Foreskin melanocyte (primary cell): ENCODE measurements at places on chromosomes 5 and 9.

DNA sequence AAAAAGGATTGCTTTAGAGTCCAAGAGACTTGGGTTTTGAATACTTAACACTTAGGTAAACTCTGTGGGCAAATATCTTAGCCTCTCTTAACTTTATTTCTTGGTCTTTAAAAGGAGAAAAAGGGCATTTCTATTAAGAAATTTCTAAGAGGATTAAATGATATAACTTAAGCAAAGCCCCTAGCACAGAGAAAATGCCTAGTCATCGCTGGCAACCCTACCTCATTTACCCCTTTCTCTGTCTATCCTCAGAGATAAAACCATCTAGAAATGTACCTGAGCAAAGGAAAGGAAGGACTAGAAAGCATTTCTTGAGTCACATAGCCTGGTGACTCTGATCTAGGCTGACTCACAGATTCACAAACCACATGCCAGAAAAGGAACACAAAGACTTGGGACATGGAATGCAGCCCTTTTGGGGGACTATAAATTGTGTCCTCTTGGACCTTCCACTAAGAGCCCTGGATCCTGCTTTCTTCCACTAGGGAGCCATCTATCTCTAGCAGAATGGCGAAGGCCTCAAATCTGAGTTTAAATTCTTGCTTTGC lies 120.6 kb downstream of the FOXD1 start:
- no peak for DNase-seq

DNA sequence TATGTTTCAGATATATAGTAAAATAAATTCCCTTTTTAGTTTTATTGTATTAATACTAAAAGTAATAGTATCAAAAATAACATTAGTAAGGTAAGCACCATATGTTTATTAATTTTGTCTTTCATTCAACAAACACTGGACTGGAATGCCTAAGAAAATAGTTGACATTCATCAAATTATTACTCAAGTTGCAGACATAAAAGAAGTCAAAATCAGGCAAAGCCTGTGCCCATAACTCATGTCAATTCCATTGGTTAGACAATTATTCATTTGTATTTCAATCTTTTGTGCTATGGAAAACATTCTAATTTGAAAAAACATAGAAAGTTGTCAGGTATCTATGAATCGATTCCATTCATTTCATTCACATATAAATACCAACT lies 158.9 kb downstream of the CEMIP2 start:
- DNase-seq: no peak

DNA sequence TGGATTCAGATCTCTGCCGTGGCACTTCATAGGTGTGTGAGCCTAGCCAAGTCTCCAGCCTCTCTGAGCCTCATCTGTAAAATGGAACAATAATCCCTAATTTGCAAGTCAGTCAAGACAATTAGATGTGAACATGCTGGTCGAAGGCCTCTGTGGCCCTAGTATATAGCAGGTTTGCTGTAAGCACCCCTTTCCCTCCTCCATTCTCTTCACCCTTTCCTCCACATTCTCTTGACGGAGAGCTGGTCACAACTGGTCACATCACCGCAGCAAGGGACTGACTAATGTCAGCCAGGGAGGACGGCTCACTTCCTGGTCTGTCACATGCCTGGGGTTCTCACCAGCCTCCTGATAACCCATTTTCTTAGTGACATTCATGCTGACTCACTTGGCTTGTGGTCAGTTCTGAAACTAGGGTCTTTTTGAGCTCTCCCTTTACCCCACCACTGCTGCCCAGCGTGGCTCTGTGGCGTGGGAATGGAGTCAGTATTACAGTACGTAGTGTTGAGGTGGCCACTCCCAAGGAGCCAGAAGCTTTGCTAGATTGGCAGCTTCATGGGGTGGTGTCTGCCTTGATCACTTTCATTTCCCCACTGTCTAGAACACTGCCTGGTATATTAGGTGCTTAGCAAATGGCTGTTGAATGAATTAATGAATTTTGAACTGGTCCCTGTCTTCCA lies 47.8 kb downstream of the ERGIC1 start:
- DNase-seq: peak; percentile 24

GRCh38 chr9:110179734-110180133 lies 28.2 kb downstream of the C9orf152 start:
- no peak for DNase-seq

- DNase-seq: no peak
Observed at GRCh38 chr9:122159925-122160246, 178 bp downstream of the MORN5 start.

GRCh38 chr5:23840083-23840482 lies 332.7 kb downstream of the PRDM9 start:
- no peak for DNase-seq

DNA sequence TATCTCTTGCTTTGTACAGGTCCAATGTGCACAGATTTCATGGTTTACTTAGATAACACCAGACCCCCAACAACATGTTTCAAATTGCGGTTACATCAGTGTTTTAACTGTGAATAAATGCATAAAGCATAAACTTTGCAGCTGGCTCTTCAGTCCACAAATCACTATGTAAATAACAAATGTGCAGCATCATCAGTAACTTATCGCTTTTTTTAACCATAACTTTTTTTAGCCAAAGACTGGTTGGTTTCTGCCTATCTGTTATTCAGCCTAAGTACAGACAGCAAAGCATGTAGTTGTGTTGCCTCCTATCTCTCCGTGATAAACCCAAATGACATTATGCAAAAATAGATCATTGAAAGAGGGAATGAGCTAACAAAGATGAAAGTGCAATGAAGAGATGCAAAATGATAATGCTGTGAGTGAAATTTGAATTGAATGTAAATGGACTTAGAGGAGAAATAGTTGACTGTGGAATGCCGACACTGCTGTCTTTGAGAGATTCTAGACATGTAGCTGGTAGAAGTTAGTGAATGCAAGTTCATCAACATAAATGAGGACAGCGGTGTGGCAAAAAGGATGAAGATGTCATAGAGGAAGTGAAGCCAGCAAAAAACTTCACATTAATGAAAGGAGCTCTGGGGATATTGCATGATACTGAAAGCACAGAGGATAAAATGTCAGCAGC lies 108.8 kb downstream of the PDE8B start:
- no peak for DNase-seq

DNA sequence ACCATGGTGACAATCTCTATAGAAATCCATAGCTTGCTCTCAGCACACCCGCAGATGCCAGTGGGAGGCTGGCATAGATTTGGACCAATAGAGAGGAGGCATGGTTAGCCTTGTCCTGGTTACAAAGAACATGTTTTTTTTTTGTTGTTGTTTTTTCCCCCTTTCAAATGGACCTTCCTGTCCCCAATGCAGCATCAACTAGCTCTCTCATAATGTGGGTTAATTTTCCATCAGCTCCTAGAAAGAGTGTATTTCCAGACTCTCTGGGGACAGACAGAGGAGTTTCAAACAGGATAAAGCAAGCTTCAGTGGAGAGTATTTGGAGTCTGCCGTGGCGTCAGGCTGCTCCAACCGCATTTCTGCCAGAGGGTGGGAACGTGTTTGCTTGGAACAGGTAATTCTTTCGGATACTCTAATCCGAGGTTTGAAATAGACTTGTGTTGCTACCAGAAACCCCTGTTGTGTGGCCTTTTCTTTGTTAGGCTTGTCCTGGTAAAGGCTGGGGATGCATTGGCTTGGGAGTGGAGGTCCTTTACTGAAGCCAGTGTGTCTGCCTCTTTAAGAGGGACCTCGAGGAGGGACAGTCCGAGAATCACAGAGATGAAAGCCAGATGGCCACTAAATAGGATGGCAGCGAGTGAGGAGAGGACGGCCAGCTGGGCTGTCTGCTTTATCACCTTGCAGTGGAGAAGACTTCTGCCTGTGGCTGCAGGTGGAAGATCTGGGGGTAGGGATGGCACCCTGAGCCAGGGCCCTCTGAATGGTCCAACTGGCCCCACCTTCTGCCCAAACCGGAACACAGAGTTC lies 130.5 kb upstream of the CPEB4 start:
- no peak for DNase-seq

DNA sequence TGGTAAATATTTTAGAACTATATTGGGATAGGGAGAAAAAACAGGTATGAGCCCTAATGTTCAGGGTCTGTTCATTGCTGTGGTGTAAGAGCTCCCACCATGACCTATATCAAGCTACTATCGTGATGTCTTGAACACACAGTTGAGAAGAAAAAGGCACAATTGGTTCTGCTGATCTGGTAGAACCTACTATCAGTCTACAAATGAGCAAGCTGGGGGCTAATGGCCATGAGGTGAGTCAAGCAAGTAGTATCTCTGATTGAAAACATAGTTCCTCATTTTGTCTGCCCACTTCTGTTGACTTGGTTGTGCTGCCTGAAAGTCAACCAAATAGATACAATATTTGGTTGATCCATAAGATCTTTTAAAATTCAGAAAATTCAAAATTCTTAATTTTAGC lies 1026.3 kb downstream of the CDH12 start:
- DNase-seq: no peak

DNA sequence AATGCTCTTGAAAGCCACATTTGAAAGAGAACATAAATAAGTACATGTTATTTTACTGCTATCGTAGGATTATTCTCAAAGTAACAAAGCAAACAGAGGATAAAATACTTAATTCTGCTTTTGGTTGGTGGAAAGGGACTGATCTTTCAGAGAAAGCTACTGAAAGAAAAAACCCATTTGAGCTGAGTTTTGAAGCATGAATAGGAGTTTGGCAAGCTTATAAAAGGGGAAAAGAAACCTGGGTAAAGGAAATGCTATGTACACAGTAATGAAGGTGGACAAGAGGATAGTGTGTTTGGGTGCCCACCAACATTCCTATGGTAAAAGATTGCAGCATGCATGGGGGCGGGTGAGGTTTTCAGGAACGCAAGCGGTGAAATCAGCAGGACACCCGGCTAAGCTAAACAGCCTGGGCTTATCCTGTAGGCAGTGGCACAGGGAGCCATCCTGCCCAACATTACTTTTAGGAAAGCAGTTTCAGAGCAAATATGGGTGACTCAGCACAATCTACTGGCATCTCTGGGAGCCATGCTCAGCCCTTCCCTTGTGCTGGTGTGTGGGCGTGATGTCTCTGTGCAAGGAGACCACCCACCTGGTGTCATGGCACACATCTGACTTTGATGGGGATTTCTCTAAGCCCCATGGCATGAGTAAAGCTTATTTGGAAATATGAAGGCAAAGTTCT lies 673.9 kb upstream of the KLF4 start:
- no peak for DNase-seq

GRCh38 chr5:140340605-140341121 lies 5.7 kb downstream of the HBEGF start:
- DNase-seq: no peak

DNA sequence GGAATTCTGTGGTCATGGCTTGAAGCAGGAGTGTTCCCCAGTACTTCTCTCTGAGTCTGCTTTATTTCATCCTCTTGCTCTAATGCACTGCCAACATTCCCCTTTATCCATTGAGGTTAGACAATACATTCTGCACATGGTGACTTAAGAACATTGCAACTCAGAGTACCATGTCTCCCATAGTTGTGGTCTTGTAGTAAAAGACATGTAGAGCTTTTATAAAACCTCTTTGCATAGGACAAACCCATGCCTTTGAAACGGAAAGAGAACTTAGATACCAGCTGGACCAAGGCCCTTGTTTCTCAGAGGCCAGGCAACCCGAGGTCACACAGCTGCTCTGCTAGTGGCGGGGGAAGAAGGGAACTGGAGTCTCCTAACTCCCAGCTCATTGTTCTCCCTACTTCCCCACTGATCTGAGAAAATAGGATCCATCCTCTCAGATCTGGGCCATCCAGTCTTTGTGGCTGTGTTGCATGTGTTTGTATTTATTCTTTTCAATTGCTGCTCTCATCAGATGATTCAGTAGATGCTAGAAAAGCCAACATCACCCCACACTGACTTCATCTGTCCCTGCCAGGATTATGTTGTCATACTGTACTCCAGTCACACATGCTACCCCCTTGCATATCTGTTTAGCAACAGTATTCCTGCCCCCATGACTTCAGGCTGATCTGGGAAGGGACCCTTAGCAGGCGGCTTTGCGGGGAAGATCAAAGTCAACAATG lies 236.9 kb downstream of the SAXO1 start:
- DNase-seq: no peak

- no peak for DNase-seq
Observed at GRCh38 chr5:128412145-128412930, 125.7 kb downstream of the FBN2 start.

GRCh38 chr9:89304020-89304833 lies 6.8 kb upstream of the CKS2 start:
- no peak for DNase-seq

GRCh38 chr9:6506571-6506970 lies 93.6 kb downstream of the UHRF2 start:
- peak; percentile 86 for DNase-seq

DNA sequence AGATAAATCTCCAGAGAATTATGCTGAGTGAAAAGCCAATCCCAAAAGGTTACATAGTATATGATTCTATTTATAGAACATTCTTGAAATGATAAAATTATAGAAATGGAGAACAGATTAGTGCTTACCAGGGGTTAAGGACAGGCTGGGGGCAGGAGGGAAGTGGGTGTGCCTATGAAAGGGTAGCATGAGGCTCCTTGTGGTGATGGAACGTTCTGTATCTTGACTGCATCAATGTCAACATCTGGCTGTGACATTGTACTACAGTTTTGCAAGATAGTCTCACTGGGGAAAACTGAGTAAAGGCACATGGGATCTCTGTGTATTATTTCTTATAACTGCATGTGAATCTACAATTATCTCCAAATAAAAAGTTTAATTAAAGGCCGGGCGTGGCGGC lies 22.3 kb downstream of the ORM2 start:
- DNase-seq: no peak

GRCh38 chr5:33261305-33261704 lies 179.5 kb upstream of the TARS1 start:
- DNase-seq: peak; percentile 18

DNA sequence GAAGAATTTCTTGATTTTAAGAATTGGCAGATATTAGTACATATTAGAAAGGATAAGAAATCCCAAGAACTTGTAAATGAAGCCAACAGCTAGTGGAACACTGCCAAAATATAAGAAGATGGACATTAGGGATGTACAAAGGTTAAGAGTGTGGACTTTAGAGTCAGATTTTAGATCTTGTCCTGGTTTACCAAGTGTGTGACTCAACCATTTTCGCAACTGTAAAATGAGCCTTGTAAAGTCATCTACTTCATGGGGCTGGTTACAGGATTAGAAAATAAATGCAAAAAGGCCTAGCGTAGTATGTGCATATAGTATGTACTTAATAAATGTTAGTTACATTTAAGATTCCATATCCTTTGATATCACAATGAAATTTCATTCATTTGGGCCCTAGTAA lies 260.0 kb downstream of the RAB3C start:
- DNase-seq: no peak

GRCh38 chr9:72012646-72013045 lies 47.8 kb downstream of the C9orf57 start:
- DNase-seq: no peak

DNA sequence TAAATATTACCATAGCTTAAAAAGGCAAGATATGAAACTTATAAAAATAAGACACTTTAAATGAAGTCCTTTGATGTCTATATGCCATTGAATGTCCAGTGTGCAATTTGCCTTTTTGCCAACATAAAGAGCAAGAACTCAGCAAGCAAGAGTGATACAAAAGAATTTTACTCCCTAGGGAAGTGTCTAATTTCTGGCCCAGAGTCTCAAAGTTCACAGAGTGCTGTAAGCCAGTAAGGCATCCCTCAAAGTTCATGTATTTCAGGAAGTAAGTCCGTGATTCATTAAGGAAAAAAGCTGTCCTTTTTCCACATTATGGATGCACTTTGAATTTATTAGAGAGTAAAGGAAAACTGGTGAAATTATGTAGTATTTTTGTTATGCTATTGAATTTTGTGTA lies 185.2 kb downstream of the CCDC171 start:
- DNase-seq: no peak
